Fibroblast of the aortic adventitia (primary cell): ENCODE measurements at places on chromosomes 5 and 9.
A peak's percentile ranks its signal among the peaks of the same experiment; 100 is the strongest.

GRCh38 chr5:152113401-152113800 is 188.8 kb upstream of the GLRA1 start:
- DNase-seq, result no peak

DNA sequence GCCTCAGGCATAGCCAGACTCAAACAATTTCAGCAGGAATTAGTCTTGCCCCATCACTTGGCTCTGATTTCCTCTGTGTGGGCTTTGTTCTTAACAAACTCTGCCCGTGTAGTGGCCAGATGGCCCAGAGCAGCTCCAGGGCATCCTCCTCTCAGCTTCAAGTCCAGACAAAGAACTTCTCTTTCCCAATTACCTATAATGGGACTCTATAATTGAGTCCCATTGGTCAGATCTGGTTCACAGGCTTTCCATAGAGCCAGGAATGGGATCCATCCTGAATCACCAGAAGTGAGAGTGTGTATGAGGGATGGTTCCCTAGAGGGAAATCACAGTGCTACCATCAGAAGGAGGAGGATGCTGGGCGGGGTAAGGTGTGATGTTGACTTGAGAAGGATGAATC is 515.8 kb downstream of the KIF4B start:
- DNase-seq, result no peak

DNA sequence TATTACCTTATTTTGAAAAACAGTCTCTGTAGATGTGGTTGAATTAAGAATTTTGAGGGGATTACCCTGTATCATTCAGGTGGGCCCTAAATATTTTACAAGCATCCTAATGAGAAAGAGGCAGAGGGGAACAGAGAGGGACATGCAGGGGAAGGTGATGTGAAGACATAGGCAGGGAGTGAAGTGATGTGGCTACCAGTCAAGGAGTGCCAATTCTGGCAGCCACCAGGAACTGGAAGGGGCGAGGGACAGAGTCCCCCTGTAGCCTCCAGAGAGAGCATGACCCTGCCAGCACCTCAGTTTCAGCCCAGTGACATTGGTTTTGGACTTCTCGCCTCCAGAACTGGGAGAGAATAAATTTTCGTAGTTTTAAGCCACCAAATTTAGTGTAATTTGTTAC is 44.1 kb downstream of the PIP5K1B start:
- DNase-seq, result no peak

GRCh38 chr5:172902497-172903472 is 56.4 kb upstream of the RPL26L1 start:
- peak; percentile 89 for DNase-seq

DNA sequence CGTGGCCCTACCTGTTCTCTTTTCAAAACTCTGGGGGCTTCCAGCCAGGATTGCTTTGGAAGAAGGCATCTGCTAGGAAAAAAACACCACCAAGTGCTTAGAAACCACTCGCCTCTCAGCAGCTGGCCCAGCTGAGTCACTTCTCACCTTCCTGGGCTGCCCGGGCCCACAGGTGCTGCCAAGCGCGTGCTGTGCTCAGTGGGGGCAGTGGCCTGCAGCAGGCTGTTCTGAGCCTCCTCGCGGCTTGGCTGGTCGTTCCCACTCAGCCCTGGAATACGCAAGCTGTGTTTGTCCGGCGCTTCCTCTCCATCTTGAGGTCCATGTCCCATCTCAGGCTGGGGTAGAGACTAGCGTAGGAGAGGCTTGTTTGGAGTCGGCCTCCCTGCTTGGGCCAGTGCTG is 102.5 kb upstream of the FCN2 start:
- DNase-seq, result no peak

- DNase-seq, result no peak
Observed at GRCh38 chr5:157951673-157952373, 92.9 kb upstream of the CLINT1 start.

DNA sequence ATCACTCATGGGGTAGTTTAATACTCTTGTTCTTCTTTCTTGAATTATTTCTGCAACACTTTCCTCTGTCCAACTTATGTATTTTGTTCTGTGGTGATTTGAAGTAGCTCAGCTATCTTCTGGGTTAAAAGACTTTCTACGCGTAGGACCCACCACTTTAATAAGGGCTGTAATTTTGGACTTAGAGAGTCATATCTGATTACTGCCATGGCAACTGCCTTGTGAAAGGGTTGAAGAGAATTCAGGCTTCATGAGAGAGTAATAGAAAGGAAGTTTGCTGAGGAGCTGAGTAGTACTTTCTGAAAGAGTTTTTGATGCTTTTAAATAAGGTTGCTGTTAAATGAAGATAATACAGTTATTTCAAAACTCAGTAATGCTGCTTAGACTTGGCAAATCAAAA is 89.5 kb downstream of the TLE4 start:
- DNase-seq, result no peak

- DNase-seq, result no peak
Observed at GRCh38 chr5:121795511-121795910, 56.2 kb upstream of the FTMT start.

- no peak for DNase-seq
Observed at GRCh38 chr5:128791312-128791711, 174.0 kb upstream of the SLC27A6 start.

GRCh38 chr9:121556580-121556979 is 56.9 kb upstream of the GGTA1 start:
- DNase-seq, result peak; percentile 96

GRCh38 chr5:174355208-174355612 is 309.7 kb downstream of the NSG2 start:
- DNase-seq, result peak; percentile 96

DNA sequence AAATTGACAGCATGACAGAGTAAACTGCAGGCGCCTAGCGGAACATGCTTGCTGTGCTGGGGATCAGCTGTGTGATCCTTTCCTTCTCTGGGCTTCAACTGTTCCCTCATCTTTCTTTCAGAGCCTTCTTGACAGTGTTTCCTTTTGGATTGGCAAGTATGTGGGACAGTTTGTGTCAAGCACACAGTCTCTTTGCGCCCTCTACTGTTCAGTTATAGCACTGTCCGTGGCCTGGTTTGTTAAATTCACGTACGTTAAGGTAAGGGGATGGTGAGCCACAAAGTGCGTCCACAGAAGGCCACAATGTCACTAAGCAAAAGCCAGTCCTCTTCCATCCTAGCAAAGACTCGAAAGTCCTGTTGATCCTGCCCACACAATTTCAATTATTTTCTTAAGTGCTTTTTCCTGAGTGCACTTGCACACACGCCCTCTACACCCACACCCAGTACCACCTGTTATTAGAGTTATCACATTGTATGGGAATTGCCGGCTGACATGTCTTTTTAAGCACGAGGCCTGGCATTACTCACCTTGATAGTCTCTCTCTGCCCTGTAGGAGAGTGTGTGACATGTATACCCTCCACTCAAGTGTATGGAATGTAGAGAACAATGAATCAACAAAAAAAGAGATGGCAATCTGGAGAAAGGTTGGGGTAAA is 22.5 kb upstream of the PTPN3 start:
- peak; percentile 72 for DNase-seq

DNA sequence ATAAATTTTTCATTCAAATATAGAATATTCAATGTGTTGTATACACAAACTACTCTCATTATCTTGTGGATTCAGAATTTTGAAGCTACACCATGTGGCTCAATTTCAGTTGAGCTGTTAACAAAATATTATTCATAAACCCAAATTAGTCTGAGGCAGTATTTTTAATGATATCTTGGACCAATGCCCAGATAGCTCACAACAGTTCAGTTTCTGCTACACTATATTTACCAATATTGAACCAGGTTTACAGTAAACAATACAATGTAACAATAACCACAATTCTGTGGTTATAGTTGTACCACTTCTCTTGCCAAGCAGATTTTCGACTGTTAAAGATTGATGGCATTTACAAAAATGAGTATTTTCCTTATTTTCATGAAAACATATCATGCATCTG is 99.9 kb downstream of the SSBP2 start:
- DNase-seq, result no peak

- no peak for DNase-seq
Observed at GRCh38 chr9:138060881-138061280, 183.3 kb downstream of the CACNA1B start.

- peak; percentile 86 for DNase-seq
Observed at GRCh38 chr5:53023969-53024368, 34.8 kb downstream of the ITGA2 start.
